ENCODE measurements at places on chromosomes 7 and 10. TPM values are rescaled to one million over a fixed set of nuclear protein-coding genes. Genes with fewer than 3 reads are reported as not detected.

DNA sequence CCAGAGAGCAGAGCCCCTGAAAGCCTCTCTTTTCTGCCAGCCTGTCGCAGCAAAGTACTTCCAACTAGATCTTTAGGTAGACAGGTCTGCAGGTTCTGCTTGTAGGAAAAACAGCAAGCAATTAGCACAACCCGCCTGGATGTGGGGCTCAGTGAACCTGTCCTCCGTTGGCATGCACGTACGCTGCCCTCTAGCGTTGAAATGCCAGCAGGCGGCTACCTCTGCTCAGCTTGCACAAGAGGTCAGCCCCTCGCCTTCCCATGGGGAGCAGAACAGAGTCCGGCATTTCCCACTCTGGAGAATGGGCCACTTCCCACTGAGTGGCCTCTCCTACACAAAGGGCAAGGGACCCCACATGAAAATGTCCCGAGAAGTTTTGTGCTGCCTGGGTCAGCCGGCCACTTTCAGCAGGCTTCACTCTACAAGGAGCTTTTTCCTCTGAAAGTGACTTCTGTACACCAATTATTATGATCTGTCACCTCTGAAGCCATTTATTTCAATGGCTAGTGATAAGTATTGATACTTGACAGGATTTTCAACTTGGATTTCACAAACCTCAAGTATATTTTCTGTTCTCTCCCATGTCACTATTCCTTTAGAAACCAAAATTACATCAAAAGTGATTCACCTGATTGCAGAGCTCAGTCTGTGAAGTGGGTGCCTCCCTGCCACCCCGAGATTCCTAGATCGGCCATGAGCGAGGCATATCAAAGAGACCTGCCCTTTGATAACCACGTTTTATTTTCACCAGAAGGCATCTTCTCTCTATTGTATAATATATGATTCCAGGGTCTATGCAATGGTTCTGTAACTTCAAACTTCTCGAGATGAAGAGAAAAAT lies 56.7 kb downstream of the JCAD start:
- peak; percentile 87 for DNase-seq

DNA sequence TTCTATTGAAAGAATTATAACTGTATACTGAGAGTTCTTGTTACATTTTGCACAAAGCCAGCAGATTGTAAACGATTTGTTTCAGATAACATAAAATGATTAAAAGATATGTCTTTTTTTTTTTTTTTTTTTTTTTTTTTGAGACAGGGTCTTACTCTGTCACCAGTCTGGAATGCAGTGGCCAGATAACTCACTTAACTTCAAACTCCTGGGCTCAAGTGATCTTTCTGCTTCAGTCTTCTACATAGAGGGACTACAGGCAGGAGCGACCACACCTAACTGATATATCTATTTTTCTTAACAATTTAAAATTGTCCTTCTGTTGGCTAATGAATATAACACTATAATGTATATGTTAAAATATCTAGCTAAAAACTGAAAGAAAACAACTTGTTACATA lies 317.3 kb upstream of the CACNA2D1 start:
- no peak for DNase-seq

- DNase-seq: no peak
Observed at GRCh38 chr10:77946084-77946483, 19.5 kb upstream of the DLG5 start.

DNA sequence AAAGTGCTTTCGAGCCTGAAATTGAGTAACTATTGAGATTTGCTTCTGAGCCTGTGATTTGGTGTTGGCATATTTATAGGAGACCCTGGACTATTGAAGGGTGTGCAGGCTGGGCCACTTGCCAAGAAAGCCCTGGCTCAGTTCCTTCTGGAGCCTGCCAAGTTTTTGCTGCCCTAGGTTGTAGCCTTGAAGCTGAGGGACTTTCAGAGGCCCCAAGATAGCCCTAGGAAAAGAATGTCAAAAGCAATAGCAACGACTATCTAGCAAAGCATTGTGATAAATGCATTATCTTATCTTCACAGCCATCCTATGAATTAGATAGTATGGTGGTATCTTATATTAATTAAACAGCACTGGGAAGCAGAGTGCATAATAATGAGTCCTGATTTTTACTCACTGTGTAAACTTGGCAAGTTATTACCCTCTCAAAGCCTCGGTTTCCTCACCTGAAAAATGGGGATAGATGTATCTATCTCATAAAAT lies 473.7 kb upstream of the PODXL start:
- DNase-seq: no peak

DNA sequence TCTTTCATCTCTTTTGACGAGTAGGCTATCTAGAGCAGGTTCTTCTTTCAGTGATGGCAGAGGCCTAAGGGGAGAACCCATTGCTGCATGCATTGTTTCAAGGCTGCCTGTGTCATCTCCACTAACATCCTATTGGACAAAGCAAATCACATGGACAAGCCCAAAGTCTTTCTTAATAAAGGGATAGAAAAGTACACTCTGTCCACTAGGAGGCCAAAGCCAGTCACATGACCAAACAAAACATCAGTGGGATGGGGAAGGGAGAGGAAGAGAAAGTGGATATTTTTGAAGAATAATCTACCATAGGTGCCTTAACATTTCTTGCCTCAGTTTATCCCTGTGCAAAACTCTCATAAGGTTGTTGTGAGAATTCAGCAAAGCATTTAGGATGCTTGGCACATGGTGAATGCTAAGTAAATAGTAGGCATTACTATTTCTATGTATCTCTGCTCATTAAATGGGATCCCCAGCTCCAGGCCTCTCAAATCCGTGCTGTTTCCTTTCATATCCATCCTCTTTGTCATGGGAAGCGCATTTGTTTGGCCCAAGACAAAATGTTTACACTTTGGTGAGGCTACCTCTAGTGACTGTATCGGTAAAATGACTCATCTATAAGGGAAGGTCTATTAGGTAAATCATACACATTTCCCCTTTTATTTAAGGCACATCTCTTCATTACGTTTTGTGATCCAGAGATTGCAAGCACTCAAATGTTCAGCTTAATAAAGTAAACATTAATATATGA lies 16.7 kb upstream of the CADPS2 start:
- DNase-seq: no peak

DNA sequence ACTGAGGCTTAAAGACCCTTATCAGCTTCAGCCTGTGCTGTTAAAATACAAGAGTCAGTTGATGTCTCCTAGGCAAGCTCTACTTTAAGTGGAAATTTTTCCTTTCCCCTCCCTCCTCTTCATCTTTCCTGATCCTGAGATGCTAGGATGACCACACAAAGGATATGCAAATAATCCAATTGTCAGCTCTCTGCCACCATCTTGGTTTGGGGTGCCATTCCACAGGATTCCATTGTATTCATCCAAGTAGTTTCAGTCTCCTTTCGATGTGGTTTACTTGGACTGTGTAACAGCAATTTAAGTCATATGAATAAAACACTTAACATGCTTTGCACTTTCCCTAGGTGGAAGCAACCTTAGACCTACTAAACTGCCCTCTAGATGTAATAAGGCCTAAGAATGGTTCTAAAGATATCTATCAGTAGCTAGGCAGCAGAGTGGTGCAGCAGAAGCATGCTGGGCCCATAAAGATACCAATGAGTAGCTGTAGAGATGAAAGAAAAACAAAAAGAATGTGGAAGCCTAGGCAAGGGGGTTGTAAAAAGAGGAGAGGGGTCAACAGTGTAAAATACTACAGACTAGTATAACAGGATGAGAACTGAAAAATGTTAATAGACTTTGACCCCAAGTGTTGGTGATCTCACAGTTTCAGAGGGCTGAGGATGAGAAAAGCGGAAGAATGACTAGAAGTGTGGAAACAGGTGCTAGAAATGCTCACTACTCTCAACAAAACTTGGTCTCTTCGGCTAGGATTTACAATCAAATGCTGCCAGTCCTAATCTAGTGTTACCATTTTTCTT lies 2.4 kb upstream of the CFAP69 start:
- no peak for DNase-seq

DNA sequence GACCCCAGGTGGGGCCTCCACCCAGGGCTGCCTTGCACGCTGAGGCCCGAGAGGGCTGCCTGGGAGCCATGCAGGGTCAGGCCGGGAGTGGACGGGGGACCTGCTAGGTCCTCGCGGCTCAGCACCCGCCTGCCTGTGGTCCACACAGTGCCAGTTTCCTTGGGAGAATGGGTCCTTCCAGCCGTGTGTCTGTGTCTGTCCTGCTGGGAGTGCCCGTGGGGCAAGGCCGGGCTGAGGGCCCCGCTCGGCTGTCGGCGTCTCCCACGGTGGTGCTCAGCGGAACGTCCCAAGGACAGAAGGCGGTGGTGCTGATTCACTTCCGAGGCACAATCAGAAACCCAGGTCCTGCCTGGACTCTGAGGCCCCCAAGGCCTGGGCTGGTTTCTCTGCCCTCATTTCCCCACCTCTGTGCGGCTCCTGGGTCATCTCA lies 23.2 kb upstream of the GTPBP4 start:
- no peak for DNase-seq

DNA sequence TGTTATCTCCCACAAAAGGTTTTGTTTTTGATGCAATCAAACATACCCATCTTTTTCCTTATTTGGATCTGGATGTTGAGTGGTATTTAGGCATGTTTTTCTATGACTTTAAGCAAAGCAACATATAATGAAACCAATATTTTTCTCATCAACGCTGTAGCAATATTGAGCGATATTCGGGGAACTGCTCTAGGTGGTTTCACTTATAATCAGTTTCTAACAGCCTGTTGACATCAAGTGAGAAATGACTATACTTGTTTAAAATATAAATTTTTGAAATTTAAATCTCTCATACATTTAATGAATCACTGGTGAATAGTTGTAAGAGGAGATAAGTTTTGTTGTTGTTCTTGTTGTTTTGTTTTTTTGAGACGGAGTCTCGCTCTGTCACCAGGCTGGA lies 52.8 kb upstream of the CCAR1 start:
- DNase-seq: no peak

DNA sequence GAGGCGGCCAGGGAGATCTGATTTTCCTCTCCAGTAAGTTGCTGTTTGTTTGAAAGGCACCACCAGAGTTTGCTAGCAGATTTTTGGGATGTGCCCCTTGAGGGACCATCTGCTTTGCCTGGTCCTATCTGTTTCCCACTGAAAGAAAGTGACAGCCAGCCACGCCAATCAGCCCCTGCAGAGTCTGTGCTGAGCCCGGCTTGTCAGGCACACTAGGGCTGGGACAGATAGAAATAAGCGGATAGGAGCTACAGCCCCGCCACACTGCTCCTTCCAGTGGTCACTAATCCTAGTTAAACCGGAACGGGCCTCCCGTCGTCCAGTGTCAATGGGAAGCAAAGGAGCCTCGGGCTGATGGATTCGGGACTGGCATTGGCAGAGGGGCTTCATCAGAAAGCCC lies 161.9 kb upstream of the PRR15 start:
- DNase-seq: no peak

DNA sequence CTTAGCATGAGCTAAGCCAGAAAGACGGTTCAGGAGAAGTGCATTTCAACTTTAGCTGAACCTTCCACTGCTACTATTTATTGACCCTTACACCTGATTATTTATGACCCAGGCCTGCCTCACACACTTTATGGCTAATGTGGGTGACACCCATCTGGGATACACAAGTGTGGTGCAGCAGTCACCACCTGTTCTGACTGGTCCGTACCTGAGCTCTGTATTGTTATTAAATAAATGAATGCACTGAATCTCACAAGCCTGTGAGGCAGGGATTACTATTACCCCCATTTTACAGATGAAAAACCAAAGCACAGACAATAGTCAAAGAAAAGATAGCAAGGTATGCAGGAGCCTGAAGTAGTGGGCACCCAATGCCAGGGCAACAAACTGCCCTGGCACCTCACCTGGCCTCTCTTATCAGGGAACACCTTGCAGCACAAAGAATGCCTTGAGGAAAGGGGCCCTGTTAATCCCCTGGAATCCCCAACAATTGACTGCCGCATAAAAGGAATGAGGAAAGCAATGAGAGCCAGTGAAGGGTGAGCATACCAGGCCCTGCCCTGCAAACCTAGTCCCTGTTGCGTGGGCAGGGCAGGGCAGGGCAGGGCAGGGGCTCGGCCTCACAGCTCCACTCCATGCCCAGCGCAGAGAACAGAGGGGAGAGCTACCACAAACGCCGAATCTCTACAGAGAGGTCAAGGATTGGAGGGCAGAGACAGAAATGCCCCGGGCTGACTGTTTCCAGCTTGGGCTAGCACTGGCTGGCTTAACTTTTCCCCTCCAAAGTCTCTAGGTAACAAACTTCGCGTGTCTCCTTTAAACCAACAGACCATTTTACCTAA lies 1.3 kb downstream of the ANXA11 start:
- no peak for DNase-seq

Gene CRHR2
- 0.22 TPM for total RNA-seq

Gene AKR1C2
- total RNA-seq: 47.0 TPM

Gene CAV2
- total RNA-seq: 278 TPM

Gene CRTAC1
- total RNA-seq: 5.6 TPM

Gene CYP26C1
- total RNA-seq: not detected

Gene AKR1E2
- 3.2 TPM for total RNA-seq

Gene ANKRD61
- not detected for total RNA-seq
